ENCODE measurements at places on chromosomes 6 and 20. TPM values are rescaled to one million over a fixed set of nuclear protein-coding genes. Genes with fewer than 3 reads are reported as not detected.

Gene CITED2
- total RNA-seq = 14.6 TPM

Gene COX4I2
- not detected for total RNA-seq

Gene HDGFL1
- total RNA-seq = not detected

Gene FNDC11
- 0.89 TPM for total RNA-seq

Gene SLC17A2
- not detected for total RNA-seq

Gene ZC2HC1B
- total RNA-seq = not detected

Gene MYLK4
- total RNA-seq = 0.30 TPM

Gene SLC22A2
- 0.23 TPM for total RNA-seq

Gene SLC26A8
- total RNA-seq = not detected

Gene ZC3H12D
- total RNA-seq = 0.30 TPM

Gene ITPA
- total RNA-seq = 16.6 TPM
